ENCODE measurements at places on chromosomes 5 and 9.

DNA sequence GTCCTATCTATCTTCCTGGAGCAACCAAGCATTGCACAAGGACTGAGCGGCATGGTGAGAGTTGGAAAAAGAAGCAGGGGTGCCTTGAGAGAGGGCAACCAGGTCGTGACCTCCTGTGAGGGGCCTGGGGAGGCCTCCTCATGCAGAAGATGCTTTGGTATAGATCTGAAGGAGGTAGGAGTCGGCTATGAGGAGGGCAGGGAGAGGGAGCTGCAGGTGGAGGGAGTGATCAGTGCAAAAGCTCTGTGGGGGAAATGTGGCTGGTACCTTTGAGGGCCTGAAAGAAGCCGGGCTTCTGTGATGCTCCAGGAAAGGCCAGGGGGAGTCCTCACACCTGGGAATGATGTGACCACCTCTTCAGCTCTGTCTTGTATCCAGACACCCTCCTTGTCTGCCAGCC lies 3.6 kb upstream of the SLC25A48 start:
- H3K4me1 ChIP-seq: peaks cover 8% of the 10 kb centered on the region
- H3K4me3 ChIP-seq: no peak overlapping the region
- no peak overlapping the region for H3K27ac ChIP-seq
- no peak for DNase-seq
- no peaks in the 10 kb centered on the region for H3K36me3 ChIP-seq

GRCh38 chr9:85594316-85594715 lies 147.4 kb downstream of the AGTPBP1 start:
- no peaks in the 10 kb centered on the region for H3K27me3 ChIP-seq
- H3K4me1 ChIP-seq: no peaks in the 10 kb centered on the region
- H3K4me3 ChIP-seq: no peak overlapping the region

- DNase-seq: no peak
- no peaks in the 10 kb centered on the region for H3K36me3 ChIP-seq
- H3K4me3 ChIP-seq: no peak overlapping the region
These were observed 37.4 kb downstream of the KCNIP1 start for GRCh38 chr5:170541146-170541769.

DNA sequence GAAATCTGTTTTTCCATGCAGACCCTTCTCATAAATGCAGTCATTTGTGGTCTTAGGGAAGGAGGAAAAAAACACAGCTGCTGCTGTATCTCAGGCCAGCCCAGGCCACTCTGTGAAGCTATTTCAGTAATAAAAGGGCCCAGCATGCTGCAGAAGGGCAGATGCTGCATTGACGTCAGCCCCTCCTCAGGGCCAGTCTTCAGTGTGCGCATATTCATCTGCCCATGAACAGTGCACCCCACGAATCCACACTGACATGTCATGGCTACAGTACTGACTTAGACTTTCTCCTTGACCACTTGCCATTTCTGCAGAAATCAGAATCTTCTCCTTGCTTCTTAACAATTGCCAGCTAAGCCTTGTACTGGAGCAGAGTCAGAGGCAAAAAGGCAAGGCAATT lies 304.7 kb downstream of the GABRG2 start:
- no peak for DNase-seq
- no peak overlapping the region for H3K27ac ChIP-seq
- H3K27me3 ChIP-seq: no peaks in the 10 kb centered on the region
- H3K36me3 ChIP-seq: no peaks in the 10 kb centered on the region
- no peaks in the 10 kb centered on the region for H3K4me1 ChIP-seq

All from keratinocyte (primary cell).